T-helper 17 cell (primary cell): ENCODE measurements at places on chromosomes 7 and 10. TPM values are rescaled to one million over a fixed set of nuclear protein-coding genes. Genes with fewer than 3 reads are reported as not detected.

FAM13C gene
- not detected for total RNA-seq

DNA sequence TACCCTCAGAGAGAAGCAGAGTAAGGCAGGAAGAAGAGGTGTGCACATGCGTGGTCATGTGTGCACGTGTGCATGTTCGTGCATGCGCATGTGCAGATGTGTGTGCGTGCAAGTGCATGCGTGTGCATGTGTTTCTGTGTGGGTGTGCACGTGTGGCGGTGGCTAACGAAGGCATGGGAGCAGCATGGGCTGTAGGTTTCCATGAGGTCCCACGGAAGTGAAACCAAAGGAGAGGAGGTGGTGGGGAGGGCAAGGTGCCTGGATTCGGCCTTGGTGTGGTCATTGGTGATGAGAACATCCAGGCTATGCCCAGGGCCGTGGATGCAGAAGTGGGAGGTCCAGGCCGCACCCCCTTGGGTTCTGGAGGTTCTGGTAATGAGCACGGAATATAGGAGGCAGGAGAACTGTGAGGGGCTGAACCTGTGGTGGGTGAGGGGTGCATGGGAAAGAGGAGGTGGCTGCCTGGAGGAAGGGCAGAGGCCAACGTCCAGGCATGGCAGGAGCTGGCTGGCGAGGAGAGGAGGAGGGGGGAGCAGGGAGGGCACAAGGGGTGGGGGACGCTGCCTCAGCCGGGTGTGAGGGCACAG, 2.4 kb upstream of the INPP5A start:
- DNase-seq = peak; percentile 6

GRCh38 chr7:121085922-121086321, 97.4 kb downstream of the CPED1 start:
- DNase-seq = no peak

DNA sequence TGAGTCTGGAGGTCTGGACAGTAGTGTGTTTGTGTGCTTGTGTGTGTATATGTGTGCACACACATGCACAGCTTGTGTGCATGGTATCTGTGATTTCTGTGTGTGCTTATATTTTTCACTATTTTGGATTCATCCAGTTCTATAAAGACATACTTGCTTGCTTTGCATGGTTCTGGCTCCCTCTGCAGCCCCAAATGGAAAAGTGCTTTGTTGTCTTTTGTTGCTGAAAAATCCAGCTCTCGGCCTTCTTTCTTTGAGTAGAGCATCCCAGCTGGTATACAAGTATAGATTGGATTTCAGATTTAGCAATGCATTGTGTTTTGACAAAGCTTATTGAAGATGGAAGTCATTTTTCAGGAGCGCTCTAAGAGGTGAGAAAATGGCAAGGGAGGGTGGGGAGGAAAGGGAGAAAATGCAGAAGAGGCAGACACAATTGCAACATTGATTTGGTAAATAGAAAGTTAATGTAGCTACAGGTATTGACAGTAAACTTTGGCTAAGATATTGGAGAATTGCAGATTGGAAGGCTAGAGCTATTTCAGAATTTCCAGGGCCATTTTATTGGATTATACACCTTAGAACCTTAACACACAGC, 333.9 kb downstream of the AUTS2 start:
- DNase-seq = no peak
